Gastrocnemius medialis (tissue), 4 donors: ENCODE measurements at places on chromosomes 3 and 15. TPM values are rescaled to one million over a fixed set of nuclear protein-coding genes. Genes with fewer than 3 reads are reported as not detected.

GRCh38 chr3:195194559-195195206, 76.3 kb downstream of the XXYLT1 start:
- DNase-seq: no peak

DNA sequence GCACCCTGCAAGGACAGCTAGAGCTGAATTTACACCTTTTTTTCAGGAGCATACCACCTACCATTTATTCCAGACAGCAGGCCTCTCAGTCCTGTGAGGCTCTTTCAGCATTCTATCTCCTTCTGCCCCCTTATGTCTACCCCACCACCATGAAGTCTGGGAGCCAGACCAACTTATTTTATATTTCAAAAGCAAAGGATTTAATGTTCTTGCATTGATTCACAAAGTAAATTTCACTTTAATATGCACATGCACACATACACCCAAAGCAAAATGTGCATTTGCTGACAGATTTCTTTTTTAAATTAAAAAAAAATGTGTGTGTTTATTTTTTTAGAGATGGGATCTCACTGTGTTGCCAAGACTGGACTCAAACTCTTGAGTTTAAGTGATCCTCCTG, 264.2 kb upstream of the LRRC3B start:
- no peak for DNase-seq

DNA sequence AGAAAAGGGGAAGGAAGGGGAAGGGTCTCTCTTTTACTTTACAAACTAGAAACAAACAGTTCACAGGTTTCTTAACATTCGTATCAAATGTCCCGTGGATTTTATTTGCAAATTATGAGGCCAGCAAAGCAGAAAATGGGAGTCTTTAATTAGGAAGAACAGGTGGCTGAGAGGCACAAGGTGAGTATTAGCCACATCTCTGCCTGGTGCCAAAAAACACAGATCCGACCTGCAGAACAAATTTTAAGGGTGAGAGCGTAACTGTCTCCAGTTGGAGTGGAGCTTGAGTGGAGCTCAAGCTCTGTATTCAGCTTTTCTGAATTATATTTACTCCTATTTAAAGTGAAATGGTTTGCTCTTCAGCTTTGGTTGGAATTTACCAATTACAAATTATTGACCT, 1004.9 kb downstream of the FHIT start:
- no peak for DNase-seq

Gene C2CD4A
- 0.23 TPM for total RNA-seq

Gene TMEM43
- 68.2 TPM for total RNA-seq

Gene CCR3
- not detected for total RNA-seq

Gene RPL22L1
- 83.5 TPM for total RNA-seq
